ENCODE measurements at places on chromosomes 5 and 9.

GRCh38 chr9:134943411-134943810 is 25.7 kb upstream of the FCN1 start:
- no peak for DNase-seq

DNA sequence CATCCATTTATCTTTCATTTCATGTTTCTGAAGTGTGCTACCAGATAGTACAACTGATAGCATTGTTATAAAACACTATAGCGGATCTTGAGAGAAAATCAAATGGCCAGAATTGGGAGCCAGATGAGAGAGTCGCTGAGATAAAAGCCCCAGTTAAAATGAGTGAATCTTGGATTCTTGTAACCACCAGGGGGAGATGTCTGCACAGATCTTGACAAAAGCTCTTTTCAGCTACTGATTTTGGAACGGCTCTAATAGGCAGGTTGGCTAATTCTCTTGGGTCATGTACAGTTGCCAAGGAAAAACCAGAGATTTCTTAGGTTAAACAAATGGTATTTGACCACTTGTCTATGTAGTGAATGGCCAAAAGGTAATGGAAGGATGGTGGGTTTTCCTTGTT is 21.7 kb downstream of the F2RL2 start:
- peak; percentile 65 for DNase-seq

DNA sequence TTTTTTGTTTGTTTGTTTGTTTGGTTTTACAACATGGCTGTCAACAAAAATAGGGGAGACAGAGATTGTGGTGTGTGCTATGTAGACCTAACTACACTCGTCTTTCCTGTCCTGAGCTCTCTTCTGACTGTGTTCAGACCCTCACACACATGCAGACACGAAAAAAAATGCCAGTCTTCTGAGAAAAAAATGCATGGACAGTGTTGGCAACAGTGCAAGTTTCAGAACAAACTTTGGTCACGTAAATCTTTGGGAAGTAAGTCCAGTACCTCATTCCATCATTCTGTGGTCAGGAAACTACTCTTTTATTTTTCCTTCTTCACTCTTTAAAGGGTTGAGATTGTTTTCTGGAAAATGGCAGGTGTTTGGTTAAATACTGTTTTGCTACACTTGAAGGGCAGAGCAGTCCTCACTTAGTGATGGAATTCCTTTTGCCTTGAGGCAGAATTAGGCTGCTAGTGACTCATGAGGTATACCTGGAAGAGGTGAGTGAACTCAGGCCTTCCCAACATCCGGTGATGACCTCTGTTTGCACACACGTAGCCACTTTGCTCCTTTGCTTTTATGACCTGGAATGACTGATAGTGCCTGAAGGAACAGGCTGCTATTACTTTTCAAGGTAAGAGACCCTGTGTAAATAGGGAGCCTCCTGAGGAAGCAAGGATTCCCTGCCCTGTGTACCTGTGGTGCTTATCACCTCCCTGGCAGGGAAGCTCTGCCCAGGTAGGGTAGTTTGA is 81.6 kb upstream of the TNFAIP8 start:
- no peak for DNase-seq

- DNase-seq, result no peak
Observed at GRCh38 chr9:123335193-123335985, 20.6 kb upstream of the CRB2 start.

- DNase-seq, result no peak
Observed at GRCh38 chr9:72633966-72634365, 112.6 kb downstream of the TMC1 start.

DNA sequence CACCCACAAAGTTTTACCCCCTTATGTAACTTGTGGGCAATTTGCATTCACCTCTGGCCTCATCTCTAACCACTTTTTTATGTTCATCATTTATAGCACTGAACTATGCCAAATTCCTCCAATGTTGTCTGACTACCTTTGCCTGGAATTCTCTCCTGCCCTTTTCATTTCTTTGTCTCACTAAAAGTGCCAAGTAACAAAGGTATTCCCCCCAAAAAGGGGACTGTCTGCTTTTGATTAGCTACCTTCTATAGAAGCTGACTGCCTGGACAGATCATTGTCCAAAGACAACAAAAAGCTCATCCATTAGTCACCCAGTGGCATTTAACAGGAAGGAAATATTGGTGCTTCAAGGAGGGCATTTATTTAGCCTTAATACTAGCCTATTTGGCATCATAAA is 189.9 kb upstream of the VCAN start:
- no peak for DNase-seq

Measured in CD4-positive, alpha-beta T cell treated with Interleukin-2 at 100 ng/mL for 4 hours (primary cell).